ENCODE measurements at places on chromosomes 2 and 18. TPM values are rescaled to one million over a fixed set of nuclear protein-coding genes. Genes with fewer than 3 reads are reported as not detected.

Gene UGT1A8
- not detected for total RNA-seq

Gene RGPD3
- total RNA-seq: 1.5 TPM

Gene ATAD2B
- 55.2 TPM for total RNA-seq

Gene SCN9A
- 0.63 TPM for total RNA-seq

Gene ALKAL2
- total RNA-seq: not detected

Gene UGT1A3
- not detected for total RNA-seq

Gene RPRM
- total RNA-seq: 0.10 TPM

Gene B3GNT7
- total RNA-seq: 6.5 TPM

Gene FAM124B
- 1.6 TPM for total RNA-seq

Gene RASGRP3
- 31.5 TPM for total RNA-seq

All from mononuclear cell (primary cell).